Aorta (tissue), 5 donors: ENCODE measurements at places on chromosomes 7 and 10. TPM values are rescaled to one million over a fixed set of nuclear protein-coding genes. Genes with fewer than 3 reads are reported as not detected.

IDI2 gene
- polyA plus RNA-seq = not detected

ASB15 gene
- polyA plus RNA-seq = 0.13 TPM

DNA sequence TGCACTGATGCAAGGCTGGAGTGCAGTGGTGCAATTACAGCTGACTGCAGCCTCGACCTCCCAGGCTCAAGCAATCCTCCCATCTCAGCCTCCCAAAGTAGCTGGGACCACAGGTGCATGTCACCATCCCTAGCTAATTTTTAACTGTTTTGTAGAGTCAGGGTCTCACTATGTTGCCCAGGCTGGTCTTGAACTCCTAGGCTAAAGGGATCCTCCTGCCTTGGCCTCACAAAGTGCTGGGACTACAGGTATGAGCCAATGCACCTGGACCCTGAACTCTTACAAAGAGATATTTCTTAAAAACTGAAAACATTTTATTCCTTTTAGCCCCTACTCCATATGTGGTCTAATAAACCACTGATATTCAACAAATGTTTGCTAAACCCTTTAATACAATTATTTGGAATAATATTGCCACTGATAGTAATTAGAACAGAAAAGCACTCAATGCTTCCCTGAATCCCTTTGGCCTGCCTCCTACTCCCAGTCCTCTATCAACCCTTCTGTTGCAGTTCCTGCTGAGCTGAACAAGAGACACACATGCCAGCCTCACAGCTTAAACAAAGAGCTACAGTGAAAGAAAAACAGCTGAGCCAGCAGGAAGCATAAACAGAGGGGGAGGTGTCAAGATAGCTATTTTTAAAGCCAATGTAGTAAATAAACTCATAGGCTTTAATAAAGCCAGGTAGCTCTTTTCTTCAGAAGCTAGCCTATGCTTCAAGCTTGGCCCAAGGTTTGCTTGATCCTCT is 7.0 kb upstream of the GNAI1 start:
- no peak for DNase-seq

DNA sequence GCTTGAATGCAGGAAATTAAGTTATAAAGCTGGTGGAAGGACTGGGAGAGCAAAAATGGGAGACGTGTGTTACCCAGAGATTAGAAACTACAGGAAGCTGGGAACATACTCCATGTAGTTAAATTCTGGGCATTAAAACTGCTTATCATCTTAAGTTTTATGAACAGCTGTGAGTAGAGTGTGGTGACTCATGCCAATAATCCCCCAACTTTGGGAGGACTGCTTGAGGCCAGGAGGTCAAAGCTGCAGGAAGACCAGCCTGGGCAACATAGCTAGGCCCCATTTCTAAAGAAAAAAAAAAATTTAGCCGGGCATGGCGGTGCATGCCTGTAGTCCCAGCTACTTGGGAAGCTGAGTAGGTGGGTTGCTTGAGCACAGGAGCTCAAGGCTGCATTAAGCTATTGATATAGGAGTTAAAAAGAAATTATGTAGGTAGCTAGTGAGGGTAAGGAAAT is 56.2 kb upstream of the SEPHS1 start:
- no peak for DNase-seq

CLDN4 gene
- 16.9 TPM for polyA plus RNA-seq

GRCh38 chr10:119518936-119519335 is 23.6 kb downstream of the RGS10 start:
- no peak for DNase-seq

DNA sequence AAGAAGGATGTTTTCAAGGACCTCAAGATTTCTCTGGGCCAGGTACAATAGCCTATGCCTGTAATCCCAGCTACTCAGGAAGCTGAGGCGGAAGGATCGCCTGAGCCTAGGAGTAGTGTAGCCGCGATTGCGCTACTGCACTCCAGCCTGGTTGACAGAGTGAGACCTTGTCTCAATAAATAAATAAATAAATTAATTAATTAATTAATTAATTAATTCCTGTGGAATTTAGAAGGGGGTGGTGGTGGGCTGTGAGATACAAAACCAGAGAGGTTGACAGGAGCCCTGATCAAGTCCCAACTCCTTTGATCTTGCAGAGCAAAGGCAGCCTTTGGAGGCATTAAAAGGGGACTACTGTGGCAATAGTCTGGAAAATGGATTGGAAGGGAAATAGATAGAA is 39.3 kb upstream of the NRF1 start:
- no peak for DNase-seq

- no peak for DNase-seq
Measured at GRCh38 chr10:96595741-96596140, 8.9 kb upstream of the TM9SF3 start.

- no peak for DNase-seq
Measured at GRCh38 chr7:134328900-134329299, 12.2 kb upstream of the SLC35B4 start.
